ENCODE measurements at places on chromosomes 6 and 20. TPM values are rescaled to one million over a fixed set of nuclear protein-coding genes. Genes with fewer than 3 reads are reported as not detected.

Gene PPT2
- total RNA-seq: 19.5 TPM

Gene GDAP1L1
- total RNA-seq: not detected

Gene VIP
- total RNA-seq: not detected

Gene TNFRSF6B
- total RNA-seq: not detected

Gene LHFPL5
- not detected for total RNA-seq

Gene BPIFA1
- not detected for total RNA-seq

Gene SIRPB2
- total RNA-seq: not detected

Gene HSPA1L
- 1.5 TPM for total RNA-seq

Gene MAPK14
- total RNA-seq: 40.7 TPM

Gene TMC2
- total RNA-seq: not detected

Gene MATN4
- total RNA-seq: 1.1 TPM

Gene PDCD2
- 161 TPM for total RNA-seq

Gene KCNK5
- total RNA-seq: 19.6 TPM

Gene PHACTR3
- total RNA-seq: not detected

Gene EIF2S2
- 179 TPM for total RNA-seq

Gene RHAG
- not detected for total RNA-seq

Gene CALHM4
- total RNA-seq: not detected

Gene POPDC3
- total RNA-seq: not detected

Gene DEFB110
- not detected for total RNA-seq

Gene PERP
- 2.0 TPM for total RNA-seq

Gene DEFB132
- total RNA-seq: not detected

Gene LAMP5
- total RNA-seq: not detected

Gene RIPOR3
- not detected for total RNA-seq

Gene BTNL2
- not detected for total RNA-seq

Gene NRM
- total RNA-seq: 20.2 TPM

Gene PRDM13
- not detected for total RNA-seq

Gene DACT2
- not detected for total RNA-seq

Gene DNAAF9
- total RNA-seq: 1.3 TPM

Gene CYP21A2
- total RNA-seq: 0.12 TPM

Gene DNMT3B
- total RNA-seq: 2.6 TPM

Gene LPA
- total RNA-seq: not detected

Gene KCNQ5
- 15.8 TPM for total RNA-seq
